ENCODE measurements at places on chromosomes 1 and 21.
A peak's percentile ranks its signal among the peaks of the same experiment; 100 is the strongest.

- no peak for DNase-seq
These were observed 199.1 kb downstream of the DYRK1A start for GRCh38 chr21:37565530-37566223.

DNA sequence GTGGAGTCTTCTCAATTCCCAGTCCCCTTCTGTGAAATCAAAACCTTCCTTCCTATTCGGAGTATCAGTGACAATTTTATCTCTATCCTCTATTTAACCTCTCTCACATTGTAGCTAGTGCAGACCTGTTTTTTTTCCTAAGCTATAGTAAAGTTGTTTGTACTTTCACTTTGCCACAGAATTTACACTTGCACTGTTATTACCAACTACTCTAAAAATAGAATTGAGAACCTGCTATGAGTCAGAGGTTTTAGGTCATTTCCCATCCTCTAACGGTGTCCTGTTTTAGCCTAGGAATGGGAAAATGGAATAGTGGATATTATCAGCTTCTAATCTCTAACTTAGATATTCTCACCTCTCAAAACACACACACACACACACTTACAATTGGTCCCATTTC lies 862.7 kb downstream of the NCAM2 start:
- no peak for DNase-seq

- DNase-seq = no peak
These were observed 32.9 kb downstream of the FAM78B start for GRCh38 chr1:166133857-166134256.

GRCh38 chr1:1540090-1540817 lies at the start of gene TMEM240:
Gene TMEM240 (minus strand): TSS chr1:1540624. CDS start chr1:1540346, 278 bp downstream.
- peak; percentile 10 for DNase-seq

DNA sequence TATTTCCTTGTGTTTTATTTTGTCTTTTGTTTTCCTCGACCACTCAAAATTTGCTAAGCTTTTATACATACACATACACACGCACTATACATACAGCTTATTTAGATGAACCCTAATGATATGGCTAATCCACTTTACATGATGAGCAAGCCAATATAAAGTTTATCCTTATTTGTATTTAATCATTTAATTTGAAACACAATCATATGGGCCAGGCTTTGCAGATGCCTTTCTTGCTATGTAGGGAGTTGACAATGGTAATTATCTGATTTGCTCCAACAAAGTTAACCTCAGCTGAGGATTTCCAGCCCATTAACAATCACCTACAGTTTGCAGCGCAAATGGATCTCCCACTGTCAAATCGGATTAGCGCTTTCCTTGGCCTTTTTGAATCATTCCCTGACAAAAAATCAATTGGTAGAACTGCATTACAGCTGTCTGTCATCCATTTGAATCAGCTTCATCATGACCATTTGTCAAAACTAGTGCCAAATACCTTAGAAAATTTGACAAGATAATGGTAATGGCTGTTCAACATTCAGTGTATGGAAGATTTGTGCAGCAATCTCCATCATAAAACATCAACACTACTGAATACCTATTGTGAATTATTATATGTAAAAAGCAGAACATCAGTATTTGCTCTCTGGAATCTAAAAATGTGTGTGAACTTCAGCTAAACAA lies 352.6 kb downstream of the MRPL39 start:
- no peak for DNase-seq

GRCh38 chr1:43814401-43814800 lies 107.1 kb downstream of the ST3GAL3 start:
- DNase-seq = no peak

- no peak for DNase-seq
These were observed 45.5 kb downstream of the RABGAP1L start for GRCh38 chr1:174204697-174205308.

DNA sequence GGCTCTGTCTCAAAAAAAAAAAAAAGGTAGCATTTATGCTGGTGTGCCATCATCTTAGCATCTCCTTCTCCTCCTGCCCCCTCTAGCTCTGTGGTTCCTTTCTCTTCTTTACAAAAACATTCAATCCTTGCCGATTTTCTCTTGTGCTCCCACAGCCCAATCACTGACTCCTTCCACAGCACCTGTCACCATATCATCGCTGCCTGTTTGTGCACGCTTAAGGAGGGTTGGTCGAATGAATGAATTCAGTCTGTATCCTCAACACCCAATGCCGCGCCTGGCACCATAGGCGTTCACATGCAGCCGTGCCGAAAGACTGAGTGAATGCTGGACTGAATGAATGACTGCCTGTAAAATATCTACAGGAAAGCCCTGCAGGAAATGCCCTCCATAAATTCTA lies 7.9 kb downstream of the RNU5D-1 start:
- no peak for DNase-seq

DNA sequence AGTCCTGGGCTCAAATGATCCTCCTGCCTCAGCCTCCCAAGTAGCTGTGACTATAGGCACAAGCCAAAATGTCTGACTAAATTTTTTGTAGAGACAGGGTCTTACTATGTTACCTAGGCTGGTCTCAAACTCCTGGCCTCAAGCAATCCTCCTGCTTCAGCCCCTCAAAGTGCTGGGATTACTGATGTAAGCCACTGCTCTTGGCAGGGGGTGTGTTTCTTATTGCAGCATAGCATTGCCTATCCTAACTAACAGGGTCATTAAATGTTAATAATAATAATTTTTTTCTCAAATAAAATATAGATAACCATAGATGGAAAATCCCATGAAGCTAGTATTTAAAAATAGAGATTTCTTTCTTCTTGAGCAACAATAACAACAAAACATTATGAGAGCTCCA lies 52.4 kb downstream of the EXO1 start:
- no peak for DNase-seq

DNA sequence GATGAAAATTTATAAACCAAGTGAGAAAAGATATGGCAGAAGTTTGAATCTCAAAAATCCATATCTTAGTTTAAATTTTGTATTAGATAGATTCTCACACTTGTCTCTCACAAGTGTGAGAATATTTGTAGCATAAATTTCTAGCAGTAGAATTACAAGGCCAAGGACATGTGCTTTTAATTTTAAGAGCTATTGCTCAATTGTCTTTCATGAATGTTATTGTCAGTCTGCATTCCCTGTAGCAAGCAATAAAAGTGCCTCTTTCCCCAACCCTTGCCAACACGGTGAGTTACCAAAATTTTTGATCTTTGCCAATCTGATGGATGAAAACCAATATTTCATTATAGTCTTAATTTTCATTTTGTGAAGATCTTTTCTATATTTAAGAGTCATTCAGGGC lies 64.0 kb downstream of the CTH start:
- DNase-seq = no peak

GRCh38 chr1:59552007-59552406 lies 255.1 kb downstream of the FGGY start:
- no peak for DNase-seq

GRCh38 chr1:44705938-44706337 lies 25.0 kb downstream of the RNU5D-1 start:
- no peak for DNase-seq

DNA sequence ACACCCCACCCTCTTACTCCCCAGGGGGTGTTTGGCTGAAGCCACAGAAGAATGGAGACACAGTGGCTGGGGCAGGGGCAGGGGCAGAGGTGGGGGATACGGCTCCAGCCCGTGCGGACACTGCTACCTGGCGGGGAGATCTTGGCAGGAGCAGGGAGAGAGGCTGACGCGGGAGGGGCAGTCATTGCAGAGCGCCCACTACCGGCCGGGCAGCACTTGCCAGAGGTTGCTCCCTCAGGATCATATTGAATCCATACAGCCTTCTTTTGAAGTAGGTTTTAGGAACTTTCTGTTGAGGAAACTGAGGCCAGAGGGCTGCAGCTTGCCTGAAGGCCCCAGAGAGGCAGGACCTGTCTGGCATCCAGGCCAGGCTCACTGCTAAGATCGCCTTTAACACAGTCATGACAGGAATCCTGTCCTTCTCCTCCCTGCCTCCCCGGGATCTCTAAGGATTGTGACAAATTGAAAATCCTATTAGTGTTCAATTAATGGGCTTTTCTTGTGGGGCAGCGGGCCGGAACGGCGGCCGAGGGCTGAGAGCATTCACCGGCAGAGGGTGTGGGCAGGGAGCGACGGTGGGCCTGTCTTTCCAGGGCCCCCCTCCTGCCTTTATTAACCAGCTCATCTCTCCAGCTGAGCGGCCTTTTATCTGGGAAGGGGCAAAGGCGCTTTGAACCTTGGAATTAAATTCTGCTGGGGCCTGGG lies 65.5 kb upstream of the WNT4 start:
- DNase-seq = no peak

GRCh38 chr21:26027696-26028095 lies 142.9 kb downstream of the APP start:
- no peak for DNase-seq

DNA sequence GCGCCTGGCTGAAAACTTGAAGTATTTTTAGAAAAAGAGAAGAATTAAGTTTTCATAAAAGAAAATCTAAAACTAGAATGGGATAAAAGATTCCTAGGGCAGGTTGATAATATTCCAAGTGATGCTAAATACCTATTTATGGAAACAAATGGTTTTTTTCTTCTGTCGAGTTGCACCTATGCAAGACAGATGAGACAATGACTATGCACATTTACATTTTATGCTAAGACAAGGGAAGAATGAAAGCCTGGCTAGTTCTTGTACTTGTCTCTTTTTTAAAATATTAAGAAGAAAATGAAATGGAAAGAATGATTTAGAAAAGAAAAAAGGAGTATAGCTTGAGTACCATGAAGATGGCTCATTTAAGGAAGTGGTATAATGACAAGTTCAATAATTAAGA lies 24.4 kb upstream of the USP24 start:
- DNase-seq = no peak

GRCh38 chr1:208767816-208768215 lies 523.6 kb upstream of the PLXNA2 start:
- no peak for DNase-seq

DNA sequence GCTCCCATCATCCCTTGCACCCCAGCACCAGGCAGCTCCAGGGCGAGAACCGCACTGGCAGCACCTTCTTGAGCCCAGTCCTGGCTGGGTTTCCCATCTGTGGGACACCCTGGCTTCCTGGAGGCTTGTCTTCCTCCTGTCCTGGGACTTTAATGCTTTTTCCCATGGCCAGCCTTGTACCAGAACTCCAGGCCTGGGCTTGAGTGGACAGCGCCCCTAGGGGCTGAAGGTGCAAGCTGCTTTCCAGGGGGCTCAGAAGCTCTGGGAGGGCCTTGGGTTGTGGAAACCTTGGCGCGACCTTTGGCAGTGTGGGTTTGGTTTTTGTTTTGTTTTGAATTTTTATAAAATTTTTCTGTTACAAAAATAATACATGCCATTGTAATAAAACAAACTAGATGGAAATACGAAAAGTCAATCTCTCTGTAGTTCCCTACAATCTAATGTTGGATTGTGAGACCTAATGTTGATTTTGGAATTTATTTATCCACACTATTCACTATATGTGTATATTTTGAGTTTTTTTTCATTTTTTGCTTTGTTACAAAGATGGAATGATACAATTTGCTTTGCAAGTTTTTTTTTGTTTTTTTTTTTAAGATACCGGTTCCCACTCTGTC lies 33.8 kb upstream of the RPL11 start:
- no peak for DNase-seq

DNA sequence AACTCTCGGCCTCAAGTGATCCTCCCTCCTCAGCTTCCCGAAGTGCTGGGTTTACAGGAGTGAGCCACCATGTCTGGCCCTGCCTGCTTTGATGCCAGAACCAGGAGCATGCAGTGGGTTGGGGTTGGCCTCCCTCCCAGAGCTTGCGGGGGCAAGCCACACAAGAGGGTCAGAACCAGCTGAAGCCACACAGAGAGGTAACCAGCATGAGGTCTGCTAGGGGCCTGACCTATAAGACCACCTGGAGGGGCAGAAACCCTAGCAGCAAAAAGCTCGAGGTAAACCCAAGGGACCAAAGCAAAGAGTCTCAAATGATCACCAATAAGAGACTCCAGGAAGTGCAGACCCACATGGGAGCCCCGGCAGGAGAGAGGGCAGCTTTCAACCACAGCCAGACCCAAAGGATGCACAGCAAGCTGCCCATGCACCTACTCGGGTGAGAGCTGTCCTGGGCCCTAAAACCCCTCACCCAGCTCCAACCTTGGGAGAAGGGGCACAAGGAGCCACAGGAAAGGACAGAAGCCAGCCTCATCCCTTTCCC lies 81.2 kb downstream of the TOMM20 start:
- DNase-seq = no peak

- no peak for DNase-seq
These were observed 33.7 kb upstream of the NEK7 start for GRCh38 chr1:198123133-198123532.

DNA sequence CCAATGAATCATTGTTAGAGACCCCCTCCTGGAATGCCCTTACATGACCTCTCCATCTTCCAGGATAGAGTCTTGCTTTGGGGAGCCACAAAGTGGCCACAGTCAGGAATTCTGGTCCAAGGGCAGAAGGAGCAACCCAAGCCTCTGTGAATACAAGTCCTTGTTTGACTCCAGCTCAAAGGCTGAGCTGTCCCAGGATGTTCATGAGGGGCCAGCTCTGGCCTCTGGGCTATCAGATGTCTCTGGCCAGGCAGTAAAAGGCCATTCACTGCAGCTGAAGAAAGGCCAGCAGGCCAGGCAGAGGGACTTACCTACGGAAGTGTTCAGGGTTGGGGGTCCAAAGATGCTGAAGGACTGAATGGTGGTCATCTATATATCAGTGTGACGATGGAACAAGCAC lies 98.3 kb upstream of the IPO9 start:
- no peak for DNase-seq

DNA sequence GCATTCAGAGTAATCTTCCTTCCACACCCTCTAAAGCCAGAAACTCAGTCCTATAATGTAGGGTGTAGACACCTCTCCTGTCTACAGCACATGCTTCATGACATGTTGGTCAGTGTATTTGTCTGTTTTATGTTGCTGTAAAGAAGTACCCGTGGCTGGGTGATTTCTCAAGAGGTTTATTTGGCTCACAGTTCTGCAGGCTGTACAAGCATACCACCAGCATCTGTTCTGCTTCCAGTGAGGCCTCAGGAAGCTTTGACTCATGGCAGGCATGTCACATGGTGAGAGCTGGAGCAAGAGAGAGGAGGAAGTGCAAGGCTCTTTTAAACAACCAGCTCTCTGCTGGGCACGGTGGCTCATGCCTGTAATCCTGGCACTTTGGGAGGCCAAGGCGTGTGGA lies 12.1 kb downstream of the PLOD1 start:
- DNase-seq = no peak

GRCh38 chr1:107405236-107405635 lies 264.4 kb downstream of the NTNG1 start:
- DNase-seq = no peak

Data from activated CD8-positive, alpha-beta memory T cell treated with anti-CD3 and anti-CD28 coated beads for 1 hour (primary cell).